ENCODE measurements at places on chromosomes 11 and 22.

DNA sequence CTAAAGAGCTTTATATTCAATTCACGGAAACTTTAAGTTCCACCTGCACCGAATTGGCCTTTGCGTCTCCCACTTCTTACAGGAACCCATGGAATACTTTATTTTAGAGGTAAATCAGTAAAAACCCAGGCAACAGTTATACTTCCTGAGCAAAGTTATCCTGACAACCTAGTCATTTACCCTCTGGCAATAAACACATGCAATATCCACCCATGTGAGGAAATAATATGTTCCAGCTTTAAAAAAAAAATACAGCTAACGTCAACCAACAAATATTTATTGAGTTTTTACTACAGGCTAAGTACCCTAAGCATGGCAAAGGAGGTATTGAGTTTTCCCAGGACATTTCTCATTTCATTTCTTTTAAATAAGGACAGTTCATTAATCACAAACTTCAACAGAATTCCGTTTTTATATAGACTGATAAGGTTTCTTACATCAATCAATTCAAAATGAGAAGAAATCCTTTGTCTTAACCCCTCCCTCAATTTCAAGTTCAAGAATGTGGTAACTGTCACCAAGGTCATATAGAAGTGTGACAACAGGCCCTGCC is 38.3 kb upstream of the CCDC34 start:
- DNase-seq = no peak

- DNase-seq = no peak
Measured at GRCh38 chr22:31923136-31923535, 21.2 kb upstream of the YWHAH start.

- peak; percentile 79 for DNase-seq
Measured at GRCh38 chr11:122634501-122634900, 21.0 kb upstream of the UBASH3B start.

DNA sequence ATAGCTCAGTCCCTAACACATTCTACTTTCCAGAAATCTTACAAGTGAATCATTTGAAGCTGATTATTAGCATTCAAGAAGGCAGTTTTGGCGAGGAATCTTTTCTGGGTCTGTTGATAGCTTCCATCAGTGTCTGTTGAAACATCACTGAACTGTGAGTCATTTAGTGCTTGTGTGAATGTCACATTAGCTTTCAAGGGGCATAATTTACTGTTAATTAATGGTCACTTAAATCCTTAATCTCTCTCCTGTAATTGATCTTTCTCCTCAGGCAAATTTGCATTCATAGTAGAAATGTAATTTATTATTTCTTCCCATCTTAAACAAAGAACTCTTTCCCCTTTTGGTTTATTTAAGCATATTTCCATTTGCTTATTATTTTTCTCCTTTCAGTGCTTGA is 2.6 kb downstream of the HTR3B start:
- DNase-seq = no peak

- DNase-seq = no peak
Measured at GRCh38 chr11:73164803-73165540, 22.9 kb upstream of the FCHSD2 start.

DNA sequence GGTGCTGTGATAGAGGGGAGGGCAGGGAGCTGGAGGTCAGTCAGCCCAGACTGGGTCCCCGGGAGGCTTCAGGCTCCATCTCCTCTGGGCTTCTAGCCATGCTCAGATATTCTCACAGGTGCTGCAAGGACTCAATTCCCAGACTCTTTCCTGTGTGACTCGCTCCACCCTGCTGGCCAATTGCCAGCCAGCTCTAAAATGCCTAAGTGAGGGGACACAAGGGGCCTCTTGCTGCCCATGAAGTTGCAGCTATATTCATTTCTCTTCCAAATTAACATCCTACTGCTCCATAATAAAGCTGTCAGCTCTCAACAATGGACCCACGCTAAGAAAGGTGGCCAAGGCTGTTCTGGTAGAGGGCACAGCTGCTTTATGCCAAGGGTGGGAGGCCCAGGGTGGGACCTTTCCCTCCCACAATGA is 101.5 kb downstream of the PLEKHA7 start:
- no peak for DNase-seq

- peak; percentile 97 for DNase-seq
Measured at GRCh38 chr11:130002846-130003716, 446 bp upstream of the PRDM10 start.

DNA sequence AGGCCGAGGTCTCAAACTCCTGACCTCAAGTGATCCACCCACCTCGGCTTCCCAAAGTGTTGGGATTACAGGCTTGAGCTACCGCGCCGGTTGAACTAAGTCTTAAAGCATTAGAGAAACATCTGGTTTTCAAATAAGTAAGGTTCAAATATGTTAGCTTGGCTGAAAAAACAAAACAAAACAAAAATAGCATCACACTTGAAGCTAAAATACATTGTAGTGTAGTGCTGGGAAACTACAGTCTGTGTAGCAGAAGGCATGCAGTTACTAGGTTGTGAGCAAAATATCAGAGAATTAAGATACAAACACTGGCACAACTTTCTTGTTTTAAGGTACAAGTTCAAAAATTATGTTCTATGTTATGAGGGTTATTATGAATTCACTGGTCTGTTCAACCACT is 224.8 kb upstream of the CHORDC1 start:
- DNase-seq = no peak

GRCh38 chr11:104104664-104105063 is 59.3 kb downstream of the PDGFD start:
- DNase-seq = no peak

Measured in HCEC 1CT (cell line).